NCI-H1092 (cell line): ENCODE measurements at places on chromosomes 13 and 19.

GRCh38 chr19:8511573-8512101, 2.3 kb downstream of the ZNF414 start:
- no peak for DNase-seq

- no peak for DNase-seq
These were observed 30.8 kb downstream of the RGCC start for GRCh38 chr13:41488124-41488523.

DNA sequence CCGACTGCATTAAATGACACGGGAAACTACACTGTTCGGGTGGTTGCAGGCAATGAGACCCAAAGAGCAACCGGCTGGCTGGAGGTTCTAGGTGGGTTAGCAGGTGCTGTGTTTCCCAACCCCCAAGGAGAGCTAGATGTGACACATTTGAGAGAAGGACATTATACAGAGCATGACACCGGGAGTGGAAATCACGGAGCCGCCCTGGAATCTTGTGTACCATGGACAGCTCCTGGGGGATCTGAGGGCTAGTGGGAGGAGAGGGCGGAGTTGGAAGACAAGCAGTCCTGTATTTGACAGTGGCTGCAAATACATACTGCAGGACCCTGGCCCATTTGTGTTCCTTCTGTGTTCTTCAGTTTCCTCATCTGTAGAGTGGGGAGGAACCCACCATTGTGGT, 2.3 kb downstream of the CEACAM18 start:
- no peak for DNase-seq

GRCh38 chr13:98480915-98481877, 95.7 kb downstream of the STK24 start:
- no peak for DNase-seq

GRCh38 chr13:67283637-67284036, 53.5 kb upstream of the PCDH9 start:
- no peak for DNase-seq

DNA sequence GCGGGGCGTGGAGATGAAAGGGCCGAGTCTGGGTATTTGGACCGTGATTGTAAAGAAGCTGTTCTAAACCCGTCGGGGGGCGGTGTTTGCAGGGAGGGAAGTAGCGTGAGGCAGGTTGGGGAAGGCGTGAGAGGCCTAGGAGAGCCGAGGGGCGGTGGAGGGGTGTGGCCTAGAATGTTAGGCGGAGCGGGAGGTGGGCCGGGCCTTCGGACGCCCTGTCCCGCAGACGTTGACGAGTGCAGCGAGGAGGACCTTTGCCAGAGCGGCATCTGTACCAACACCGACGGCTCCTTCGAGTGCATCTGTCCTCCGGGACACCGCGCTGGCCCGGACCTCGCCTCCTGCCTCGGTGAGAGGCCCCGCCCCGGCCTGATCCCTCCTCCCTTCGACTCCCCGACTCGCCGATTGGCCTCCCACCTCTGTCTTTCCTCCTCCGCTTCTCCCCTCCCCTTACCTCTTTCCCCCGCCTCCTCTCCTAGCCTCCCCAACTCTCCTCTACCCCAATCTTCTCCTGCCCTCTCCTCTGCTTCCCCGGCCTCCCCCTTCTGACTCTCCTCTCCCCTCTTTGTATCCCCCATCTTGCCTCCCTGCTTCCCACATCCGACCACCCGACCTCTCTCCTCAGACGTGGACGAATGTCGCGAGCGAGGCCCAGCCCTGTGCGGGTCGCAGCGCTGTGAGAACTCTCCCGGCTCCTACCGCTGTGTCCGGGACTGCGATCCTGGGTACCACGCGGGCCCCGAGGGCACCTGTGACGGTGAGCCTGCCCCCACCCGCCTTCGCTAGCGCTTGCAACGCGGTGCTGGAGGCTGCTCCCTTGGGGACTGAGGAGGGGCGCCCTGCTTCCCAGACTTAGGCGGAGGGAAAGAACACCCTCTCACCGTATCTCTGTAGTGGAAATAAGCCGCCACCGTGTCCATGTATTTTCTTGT, 12.8 kb downstream of the LTBP4 start:
- DNase-seq = peak; percentile 37

GRCh38 chr13:108214441-108215271, 680 bp downstream of the LIG4 start:
- DNase-seq = no peak

- DNase-seq = no peak
These were observed 907 bp downstream of the KDELR1 start for GRCh38 chr19:48390188-48391099.

GRCh38 chr19:33377586-33378475, 4.3 kb downstream of the CEBPG start:
- DNase-seq = no peak

- peak; percentile 85 for DNase-seq
These were observed 4.7 kb downstream of the SPPL2B start for GRCh38 chr19:2333027-2333806.

DNA sequence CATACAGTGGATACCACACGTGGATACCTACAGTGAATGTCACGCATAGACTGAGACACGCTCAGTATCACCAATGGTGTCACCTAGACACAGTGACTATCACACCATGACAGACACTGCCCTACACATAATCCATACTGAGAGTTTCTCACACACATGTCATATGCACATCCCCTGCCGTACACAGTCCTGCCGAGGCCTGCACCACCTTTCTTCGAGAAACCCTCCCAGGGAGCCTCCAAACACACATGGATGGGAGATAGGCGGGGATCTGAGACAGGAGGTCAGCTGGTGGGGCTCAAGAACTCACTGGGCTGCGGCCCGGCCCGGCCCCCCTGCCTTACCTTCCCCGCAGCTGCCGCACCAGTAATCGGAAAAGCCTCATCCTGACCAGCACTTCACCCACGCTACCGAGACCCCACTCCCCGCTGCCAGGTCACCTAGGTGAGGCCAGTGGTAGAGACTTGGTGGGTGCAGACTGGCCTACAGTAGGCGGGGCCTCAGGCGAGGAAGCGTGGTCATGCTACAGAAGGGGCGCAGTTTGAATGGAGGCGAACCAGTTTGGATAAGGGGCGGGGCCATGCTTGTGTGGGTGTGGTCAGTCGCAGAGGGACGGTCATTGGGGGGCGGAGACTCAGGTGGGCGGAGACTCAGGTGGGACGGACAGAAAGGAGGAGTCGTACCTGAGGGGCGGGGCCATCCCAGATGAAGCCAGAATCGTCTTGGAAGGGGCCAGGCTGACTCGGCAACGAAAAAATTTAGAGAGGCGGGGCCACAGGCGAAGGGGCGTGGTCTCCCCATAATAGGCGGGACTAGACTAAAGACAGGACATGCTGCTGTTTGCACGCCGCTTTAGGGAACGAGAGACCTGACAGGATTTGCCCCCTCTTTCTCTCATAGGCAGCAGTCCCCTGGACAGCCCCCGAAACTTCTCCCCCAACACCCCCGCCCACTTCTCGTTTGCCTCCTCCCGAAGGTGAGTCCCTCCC, 2.1 kb downstream of the MAST1 start:
- no peak for DNase-seq

DNA sequence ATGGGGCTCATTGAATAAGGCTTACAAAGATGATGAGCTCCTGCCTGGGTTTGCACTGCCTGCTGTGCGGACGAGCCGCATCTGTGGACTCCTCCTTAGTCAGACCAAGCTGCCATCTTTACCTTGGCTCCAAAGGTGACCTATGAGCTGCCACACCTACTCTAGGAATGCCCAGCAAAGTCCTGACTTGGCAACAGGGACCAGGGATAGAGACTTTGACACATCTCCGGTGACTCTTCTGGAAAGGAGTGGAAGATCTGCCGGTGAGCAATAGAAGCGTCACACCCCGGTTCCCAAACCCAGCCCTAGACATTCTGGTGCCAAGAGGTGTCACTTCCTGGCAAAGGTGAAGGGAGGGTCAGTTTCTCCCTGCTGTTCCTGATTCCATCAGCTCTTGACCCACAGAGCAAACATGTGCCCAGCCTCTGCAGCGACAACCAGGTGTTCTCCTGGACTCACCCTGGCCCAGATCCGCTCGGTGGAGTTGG, 50.2 kb upstream of the GTF3A start:
- no peak for DNase-seq

GRCh38 chr13:104553896-104554295, 1487.7 kb upstream of the SLC10A2 start:
- DNase-seq = no peak

DNA sequence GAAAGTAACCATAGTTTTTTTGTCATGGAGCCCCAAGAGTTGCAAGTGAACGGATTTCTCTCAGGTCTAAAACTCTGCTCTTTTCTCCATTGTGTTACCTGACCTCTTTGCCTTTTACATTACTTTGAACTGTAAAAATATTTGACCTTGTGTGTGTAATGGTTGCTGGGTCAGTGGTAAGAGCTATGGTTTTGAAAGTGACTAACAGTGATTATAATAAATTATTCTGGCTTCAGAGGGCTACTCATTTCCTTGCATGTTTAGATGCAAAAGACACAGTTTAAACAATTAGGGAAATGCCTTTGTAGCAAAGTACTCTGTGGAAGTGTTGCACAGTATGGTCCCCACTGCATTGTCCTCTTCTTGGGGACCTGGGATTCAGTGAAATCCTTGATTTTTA, 29.3 kb upstream of the PSG8 start:
- no peak for DNase-seq

- DNase-seq = no peak
These were observed 1.2 kb downstream of the KPNA3 start for GRCh38 chr13:49791315-49791710.

DNA sequence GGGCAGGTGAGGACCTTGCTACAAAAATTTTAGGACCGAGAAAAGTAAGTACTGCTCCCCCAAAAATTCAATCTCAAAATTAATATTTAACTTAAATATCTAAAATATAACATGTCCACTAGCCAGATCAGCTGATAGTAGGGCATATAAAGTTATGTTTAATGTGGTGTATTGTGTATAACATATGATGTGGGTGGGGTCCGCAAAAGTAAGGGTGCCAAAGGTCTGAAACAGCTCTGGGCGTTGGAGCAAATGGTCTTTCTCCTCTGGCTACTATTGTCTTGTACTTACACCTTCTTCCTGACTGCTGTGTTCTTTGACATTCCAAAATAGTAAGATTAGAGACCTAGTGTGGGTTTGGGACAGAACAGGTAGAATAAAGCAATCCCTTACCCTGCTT, 41.2 kb downstream of the HTR2A start:
- no peak for DNase-seq

- no peak for DNase-seq
These were observed 9.7 kb upstream of the ERCC2 start for GRCh38 chr19:45380107-45380506.

DNA sequence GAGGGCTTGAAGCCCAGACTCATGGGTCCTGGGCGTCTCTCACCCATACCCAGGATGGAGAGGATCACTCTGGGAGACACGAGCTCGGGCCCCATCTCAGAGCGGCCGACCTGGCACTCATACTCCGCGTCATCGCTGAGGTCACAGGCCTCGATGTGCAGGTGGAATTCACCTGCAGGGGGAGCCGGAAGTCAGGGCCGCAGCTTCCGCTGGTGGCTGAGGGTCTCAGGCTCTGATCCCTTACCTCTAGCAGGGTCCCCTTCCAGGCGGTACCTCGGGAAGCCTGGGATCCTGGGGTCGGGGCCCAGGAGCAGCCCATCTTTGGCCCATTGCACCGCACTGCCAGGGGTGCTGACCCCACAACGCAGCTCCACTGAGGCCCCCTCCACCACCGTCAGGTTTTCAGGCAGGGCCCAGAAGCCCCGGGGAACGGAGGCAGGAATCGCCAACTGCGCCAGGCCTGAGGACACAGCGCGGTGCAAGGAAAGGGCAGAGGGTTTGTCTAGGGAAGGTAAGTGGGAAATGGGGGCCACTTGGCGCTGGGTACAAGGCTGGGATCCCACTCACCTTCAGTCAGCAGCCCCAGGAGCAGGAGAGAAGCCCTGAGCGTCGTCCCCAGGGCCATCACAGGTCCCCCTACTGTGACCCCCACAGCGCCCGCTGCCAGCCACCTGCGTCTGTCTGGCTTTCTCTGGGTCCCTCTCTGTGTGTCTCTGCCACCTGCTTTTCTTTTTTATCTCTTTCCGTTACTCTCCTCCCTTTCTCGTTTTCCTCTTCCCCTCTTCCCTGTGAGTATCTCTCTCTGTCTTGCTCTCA, 883 bp downstream of the NPHS1 start:
- no peak for DNase-seq

GRCh38 chr19:632579-633067, 714 bp downstream of the POLRMT start:
- DNase-seq = no peak

DNA sequence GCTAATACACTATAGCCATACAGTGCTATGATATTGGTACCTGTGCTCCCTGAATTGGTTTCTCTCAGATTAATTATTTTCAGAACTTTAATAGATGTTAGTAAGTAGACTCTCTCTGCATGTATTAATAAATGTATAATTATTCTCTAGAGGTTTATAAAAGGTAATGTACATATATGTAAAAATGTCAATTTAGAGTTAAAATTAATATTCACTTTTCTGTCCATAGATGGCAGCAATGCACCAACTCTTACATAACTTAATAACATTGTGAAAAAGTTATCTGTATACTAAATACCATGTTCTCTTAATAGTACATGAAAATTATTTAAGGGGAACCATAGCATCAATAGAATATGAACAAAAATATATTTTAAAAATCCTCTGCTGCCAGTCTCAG, 515.0 kb upstream of the KLHL1 start:
- DNase-seq = no peak

GRCh38 chr13:41767801-41768200, 193.1 kb downstream of the VWA8 start:
- DNase-seq = no peak

- no peak for DNase-seq
These were observed 179.5 kb downstream of the GGACT start for GRCh38 chr13:100409132-100409531.

DNA sequence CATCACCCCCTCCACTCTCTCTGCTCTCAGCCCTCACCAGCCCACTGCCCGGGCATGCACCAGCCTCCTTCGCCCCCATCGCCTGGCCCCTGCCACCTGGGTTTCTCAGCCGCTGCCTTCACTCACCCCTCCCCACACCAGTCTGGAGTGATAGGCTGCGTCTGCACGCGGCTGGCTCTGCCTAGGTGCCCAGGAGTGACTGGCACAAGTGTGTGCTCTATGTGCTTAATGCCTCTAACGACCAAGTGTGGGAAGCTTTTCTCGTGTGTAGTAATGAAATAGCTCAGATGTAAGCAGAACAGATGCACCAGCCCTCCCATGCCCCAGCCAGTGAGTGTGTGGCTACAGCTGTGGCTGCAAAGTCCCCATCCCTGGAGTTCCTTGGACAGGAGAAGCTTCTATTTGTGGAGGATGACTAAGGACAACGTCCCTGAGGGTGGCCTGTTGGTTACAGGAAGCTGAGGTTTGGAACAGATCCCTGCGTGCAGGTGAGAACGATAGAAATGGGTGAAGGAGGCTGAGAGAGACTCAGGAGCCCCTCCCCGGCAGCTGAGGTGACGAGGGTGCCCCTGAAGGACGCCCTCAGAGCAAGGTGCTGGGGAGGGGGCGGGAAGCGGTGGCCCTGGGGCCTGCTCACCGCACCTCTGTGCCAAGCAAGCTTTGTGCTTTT, 35.6 kb downstream of the ATP11A start:
- peak; percentile 63 for DNase-seq

DNA sequence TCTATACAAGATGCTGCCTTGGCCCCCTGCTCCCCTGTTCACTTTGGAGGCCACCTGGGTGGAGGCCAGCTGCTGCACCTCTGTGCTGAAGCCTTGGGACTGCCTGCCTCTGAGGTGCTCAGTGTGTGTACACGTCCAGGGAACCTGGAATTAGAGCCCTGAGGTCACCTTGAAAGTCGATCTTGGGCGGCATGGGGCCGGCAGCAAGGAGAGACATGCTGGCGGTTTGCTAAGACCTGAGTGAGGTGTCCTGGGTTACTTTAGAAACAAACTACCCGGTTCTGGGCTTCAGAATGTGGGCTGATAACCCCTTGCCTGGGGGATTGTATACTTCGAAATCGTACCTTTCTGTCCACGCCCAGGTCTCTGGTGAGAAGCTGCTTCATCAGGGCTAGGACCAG, 25.5 kb downstream of the TSSK6 start:
- no peak for DNase-seq

- DNase-seq = no peak
These were observed 14.8 kb downstream of the AXL start for GRCh38 chr19:41233748-41234240.
